ENCODE measurements at places on chromosomes 11 and 22.

GRCh38 chr11:66116576-66117361, 46.7 kb downstream of the PACS1 start:
- DNase-seq: no peak

DNA sequence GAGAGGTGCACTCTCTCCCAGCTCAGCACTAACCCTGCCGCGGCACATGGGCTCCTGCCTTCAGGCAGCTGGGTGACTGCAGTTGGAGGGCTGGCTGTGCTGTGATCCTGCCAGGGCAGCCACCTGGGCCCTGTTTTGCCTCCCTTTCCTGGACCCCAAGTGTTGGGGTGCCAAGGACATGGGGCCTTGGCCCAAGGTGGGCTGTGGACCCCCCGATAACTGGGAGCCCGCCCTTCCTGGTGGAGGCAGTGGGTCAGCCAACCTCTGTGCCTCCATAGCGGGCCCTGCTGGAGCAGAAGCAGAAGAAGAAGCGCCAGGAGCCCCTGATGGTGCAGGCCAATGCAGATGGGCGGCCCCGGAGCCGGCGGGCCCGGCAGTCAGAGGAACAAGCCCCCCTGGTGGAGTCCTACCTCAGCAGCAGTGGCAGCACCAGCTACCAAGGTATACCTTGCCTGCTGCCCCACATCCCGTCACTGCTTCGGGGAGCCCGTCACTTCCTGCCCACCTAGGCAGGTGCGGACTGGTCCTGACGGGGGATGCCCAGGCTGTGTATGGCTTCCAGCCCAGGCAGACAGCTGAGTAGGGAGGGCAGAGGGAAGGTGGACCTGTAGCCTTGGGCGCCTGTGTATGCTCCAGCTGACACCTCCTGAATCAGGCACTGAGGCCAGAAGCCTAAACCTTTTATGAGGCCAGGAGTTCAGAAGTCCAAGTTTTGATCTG, 8.9 kb downstream of the TUB start:
- DNase-seq: no peak

DNA sequence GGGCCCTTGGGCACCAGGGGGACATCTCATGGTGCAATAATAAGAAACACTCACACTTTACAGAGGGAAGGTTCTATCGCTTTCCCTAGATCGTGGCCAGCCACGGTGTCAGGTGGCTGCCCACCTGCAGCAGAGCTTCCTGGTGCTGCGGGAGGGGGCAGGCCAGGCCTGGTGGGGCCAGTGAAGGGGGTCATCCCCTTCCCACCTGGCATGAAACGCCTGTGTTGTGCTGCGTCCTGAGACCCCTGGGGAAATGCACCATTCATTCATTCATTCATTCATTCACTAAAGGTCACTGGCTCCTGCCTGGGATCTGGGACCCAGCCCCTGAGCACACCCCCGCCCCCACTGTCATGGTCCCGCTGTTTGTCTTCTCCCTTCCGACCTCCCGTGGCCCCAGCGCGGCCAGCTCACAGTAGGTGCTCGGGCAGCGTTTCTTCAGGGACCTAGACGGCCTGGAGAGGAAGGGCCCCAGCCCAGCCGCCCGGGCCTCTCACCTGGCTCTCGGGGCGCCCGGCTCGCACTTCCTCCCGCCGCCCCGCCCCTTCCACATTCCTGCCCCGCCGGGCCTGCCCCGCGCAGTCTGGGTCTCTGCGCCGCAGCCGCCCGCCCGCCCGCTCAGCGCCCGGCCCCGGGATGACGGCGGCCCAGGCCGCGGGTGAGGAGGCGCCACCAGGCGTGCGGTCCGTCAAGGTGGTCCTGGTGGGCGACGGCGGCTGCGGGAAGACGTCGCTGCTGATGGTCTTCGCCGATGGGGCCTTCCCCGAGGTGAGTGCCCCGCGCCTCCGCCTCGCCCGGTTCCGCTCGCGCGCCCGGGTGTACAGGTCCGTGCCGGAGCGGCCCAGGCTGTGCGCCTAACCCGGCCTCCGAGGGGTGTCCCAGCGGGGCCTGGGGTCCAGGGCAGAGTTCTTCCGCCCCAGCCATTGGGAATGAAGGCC, at the start of gene RHOD:
Gene RHOD, plus strand, starts transcription at position 581 of the 938 bp plus-strand sequence. Its CDS starts 56 bp downstream, at position 637.
- no peak for DNase-seq

DNA sequence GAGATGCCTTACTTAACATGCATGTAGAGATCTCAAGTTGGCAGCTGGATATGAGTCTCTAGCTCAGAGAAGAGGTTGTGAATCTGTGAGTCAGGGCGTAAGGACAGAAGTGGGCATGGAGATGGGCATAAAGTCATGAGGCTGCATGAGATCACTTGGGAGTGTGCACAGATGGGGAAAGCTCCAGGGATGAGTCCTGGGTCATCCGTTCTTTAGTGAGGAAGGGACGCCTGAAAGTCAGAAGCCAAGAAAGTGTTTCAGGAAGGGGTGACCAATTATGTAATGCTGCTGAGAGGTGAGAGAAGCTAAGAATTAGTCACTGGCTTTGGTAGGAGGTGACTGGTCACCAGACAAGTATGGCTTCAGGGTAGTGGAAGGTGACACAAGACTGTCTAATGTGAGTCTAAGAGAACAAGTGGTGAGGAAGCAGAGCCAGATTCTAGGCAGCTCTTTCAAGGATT, 6.7 kb downstream of the ACP2 start:
- DNase-seq: no peak

DNA sequence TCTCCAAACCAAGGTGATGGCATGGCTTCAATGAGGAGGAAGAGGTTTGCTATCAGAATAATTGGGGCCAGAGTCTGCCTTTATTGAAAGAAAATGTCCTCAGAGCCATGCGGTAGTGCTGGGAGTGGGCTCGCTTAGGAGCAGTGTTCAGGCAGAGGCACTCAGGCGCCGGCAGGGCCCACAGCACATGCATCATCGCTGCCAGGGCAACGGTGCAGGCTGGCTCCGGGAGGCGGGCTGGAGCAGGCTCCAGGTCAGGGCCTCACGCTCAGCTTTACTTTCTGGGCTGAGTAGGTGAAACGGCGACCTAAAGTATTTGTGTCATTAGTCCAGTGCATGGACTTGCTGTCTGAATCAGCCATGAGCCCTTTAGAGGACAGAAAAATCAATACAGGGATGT, 169.9 kb upstream of the CCDC90B start:
- no peak for DNase-seq

GRCh38 chr22:37659066-37659896, 758 bp downstream of the PDXP start:
- DNase-seq: no peak

GRCh38 chr11:39571081-39571480, 1888.4 kb downstream of the LRRC4C start:
- no peak for DNase-seq
